ENCODE measurements at places on chromosomes 4 and X.

DNA sequence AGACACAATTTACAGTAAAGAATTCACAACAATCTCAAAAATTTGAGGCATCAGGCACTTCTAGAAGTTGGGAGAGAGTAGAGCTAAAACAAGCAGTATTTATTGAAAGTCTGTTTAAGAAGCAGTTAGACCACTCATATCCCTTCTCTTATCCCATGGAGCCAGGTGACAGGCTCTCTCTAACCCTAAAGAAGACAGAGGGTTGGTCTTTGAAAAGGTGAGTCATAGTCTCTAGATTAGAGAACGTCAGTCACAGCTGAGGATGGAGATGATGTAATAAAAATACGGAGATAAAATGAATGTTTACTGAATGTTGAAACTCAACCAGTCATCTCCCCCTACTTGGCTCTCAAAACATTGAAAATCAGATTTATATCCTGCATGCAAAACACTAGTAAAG, 223.8 kb downstream of the CHIC2 start:
- DNase-seq = no peak

- DNase-seq = no peak
Measured at GRCh38 chr4:185598846-185599552, 63.7 kb upstream of the PDLIM3 start.

DNA sequence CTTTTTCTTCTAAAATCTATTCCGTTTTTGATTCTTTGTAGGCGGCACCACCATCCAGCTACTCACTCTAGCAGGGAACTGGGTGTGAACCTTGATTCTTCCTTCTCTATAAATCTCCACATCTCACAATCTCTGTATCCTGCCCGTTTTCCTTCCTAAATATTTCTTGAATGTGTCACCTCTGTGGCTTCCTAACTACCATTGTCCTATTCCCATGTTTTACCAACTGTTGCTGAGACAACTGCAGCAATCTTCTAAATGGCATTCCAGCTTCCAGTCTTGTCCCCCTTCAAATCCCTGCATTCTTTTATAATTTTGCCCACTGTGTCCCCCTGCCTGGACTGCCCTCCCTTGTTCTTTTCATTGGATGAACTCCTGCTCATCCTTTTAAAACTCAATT, 641.3 kb downstream of the RPA4 start:
- DNase-seq = no peak

DNA sequence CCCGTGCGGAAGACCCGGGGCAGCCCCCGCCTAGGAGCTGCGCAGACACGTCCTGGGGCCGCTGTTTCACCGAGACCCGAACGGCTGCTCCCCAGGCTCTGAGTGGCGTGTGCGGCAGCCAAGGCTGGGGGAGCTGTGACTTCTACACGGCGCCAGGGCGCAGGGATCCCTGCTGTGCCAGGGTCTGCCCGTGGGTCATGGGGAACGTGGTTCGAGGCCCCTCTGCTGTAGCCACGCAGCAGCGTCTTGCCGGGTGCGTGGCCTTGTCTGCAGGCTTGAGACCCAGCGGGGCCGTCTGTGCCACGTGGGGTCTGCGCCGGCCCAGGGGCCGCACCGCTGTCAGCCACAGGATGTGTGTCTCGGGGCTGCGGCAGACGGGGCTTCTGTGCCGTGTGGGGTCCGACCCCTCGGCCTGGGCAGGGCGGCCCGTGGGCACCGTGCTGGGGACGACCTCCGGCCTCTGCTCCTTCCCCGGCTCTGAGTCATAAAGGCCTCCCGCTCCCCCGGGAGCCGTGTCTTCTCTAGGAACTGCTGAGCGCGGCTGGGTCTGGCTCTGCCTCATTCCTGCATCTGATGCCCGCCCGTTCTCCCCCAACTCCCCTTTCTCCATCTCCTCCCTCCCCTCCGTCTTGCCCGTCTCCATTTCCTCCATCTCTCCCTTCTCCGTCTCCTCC, 12.7 kb upstream of the GTPBP6 start:
- DNase-seq = no peak

GRCh38 chr4:2867758-2868491, 24.3 kb downstream of the ADD1 start:
- no peak for DNase-seq

GRCh38 chr4:8194306-8195242, 4.5 kb upstream of the SH3TC1 start:
- no peak for DNase-seq

DNA sequence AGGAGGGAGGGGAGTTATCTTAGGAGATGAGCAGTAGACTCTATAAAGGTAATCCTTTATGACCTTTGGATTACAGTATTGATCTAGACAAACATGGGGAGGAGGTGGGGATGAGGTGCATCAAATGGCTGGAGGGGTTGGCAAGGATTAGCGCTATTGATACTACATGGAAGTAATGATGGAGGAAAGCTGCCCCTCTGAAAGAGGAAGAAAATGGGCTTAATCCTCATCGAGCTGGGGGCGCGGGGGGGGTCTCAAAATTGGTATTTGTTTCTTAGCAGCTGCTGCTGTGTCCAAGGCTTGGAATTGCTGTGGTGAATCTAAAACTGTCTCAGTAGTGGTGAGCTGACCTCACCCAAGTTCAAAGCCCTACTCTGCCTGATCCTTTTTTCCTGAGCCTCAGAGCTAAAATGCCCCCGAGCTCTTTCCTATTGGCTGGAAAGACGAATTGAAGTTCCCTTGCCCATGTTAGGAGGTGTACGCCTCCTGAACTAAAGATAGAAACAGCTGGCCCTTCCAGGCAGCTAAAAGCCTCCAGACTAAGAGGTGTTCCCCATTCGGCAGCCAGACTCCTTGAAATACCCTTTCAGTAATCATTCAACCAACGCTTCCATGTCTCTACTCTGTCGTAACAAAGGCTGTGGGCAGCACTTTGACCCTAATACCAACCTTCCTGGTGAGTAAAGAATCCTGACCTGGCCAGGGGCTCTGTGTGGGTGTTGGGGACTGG, at the start of gene ITGB1BP2:
Gene ITGB1BP2 (plus strand): TSS at position 556 of the 730 bp plus-strand sequence. CDS start 57 bp downstream, at position 613.
- DNase-seq = no peak

- DNase-seq = no peak
Measured at GRCh38 chr4:2292646-2293108, 30.8 kb upstream of the MXD4 start.

GRCh38 chr4:183840311-183840710, 64.8 kb upstream of the STOX2 start:
- peak; percentile 46 for DNase-seq

- no peak for DNase-seq
Measured at GRCh38 chrX:30577362-30577991, at the start of gene TASL. TSS of gene TASL (minus strand) at chrX:30577766. CDS start at chrX:30560355, 17,411 bp downstream.

- DNase-seq = no peak
Measured at GRCh38 chrX:1394731-1395501, 3.0 kb upstream of the SLC25A6 start.

GRCh38 chr4:148649652-148650331, 207.6 kb upstream of the NR3C2 start:
- no peak for DNase-seq

DNA sequence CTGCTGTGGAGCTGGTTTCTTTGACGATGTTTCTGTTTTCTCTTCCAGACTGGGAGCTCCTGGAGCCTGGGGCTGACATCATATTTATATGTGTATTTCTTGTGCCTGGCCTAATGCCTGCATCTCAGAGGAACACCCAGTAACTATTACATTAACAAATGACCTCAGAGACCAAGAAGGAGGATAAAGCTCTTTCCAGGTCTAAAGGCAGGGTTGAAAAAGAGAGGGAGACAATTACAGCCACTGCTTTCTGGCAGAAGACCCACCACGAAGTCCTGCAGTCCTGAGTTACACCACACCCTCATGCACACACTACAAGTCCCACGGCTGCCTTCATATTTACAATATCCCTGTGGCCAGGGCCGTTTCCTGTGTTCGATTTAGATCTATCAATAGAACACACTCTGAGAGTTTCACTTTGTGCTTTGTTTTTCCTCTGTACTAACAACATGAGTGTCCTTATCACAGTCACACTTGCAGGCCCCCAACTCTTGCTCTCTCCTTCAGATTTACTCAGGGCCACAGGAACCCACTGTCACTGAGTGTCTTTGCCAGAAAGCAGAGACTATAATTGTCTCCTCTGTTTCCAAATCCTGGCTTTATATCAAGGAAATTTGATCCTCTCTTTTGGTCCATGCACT, 535.5 kb downstream of the MID1IP1 start:
- DNase-seq = no peak

- DNase-seq = no peak
Measured at GRCh38 chrX:69027181-69028005, 137.9 kb downstream of the PJA1 start.

GRCh38 chr4:65845199-65845773, 175.0 kb upstream of the EPHA5 start:
- no peak for DNase-seq

DNA sequence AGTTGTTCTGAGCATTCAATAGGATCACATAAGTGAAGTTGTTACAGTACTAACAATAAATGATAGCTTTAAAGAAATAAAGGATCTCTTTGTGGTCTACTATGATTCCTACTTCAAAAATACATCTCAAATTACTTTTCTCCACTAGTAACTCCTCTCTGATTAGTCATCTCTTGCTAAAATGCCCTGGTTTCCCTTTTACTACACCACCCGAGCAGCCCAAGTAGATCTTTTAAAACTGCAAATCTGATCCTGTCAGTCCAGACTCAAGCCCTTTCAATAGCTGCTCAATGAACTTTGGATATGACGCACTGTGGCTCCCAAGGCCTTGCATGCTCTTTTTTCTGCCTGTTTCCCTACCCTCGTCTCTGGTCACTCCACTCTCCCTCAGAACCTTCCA, 97.5 kb downstream of the MAOA start:
- no peak for DNase-seq

GRCh38 chr4:169152899-169153298, 117.9 kb downstream of the SH3RF1 start:
- no peak for DNase-seq

DNA sequence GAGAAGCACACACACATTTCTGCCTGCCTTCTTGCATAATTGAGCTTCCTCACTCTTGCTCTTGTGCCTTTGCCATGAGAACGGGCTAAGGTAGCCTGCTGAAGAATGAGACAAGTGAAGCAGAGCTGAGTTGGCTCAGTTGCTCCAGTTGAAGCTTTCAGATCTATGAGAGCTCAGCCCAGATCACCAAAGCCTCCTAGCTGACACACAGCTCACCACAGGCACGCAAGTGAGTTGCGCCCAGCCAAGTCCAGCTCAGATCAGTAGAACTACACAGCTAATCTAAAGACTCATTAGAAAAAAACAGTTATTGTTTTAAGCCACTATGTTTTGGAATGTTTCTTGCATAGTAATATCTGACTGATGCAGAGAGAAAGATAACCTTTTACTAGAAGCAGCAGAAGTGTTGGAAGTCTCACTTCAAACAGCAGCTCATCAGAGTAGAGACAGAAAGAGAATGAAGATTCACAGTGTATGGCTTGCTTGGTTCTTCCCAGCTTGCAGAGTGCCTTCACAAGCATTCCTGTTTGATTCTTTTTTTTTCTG, 362.4 kb downstream of the MID1IP1 start:
- no peak for DNase-seq

DNA sequence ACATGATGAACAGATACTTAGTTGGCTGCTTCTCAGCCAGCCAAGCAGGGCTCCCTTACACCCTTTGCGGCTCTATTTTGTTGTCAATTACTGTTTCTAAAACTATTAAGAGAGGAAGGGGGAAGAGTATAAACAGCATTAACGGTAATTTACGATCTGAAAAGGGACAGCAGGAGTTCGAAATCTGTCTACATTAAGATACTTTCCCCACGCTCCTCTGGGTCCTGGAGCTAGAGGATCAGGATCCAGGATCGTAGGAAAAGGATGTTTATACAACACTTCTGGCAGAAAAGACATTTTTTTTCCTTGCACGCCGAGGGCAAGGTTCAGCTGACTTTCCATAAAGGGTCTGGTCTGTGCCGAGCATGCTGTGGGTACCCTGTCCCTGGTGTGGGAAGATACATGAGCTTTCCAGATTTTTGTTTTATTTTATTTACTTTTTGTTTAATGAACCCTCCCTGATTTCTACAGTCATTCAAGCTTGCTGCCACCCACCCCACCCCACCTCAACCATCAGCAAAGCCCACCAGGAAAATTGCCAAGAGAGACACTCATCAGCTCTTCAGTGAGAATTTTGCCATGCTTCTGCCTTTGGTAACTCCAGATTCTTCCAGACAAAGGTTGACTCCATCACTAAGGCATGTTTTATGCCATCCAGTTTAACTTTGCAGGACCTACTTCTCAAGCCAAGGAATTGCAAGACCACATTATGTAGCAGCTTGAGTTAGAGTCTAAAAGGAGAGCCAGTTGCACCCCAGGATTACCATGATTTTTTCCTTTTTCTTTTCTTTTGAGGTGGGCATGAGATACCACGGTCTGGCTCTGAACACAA, 188.1 kb downstream of the QDPR start:
- no peak for DNase-seq

DNA sequence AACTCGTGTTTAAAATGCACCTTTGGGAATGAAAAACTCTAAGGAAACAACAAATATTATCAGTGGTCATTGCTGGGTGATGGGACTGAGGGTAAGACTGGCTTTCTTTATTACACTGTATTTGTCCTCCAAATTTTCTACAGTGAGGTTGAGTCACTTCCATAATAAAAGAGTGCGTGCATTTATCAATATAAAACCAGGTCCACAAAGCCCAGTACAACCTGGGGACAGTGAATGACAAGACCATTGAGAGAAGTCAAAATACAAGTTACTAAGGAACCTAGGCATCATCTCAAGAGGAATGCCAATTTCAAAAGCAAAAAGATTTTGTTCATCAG, 76.4 kb downstream of the MAGED4 start:
- no peak for DNase-seq

DNA sequence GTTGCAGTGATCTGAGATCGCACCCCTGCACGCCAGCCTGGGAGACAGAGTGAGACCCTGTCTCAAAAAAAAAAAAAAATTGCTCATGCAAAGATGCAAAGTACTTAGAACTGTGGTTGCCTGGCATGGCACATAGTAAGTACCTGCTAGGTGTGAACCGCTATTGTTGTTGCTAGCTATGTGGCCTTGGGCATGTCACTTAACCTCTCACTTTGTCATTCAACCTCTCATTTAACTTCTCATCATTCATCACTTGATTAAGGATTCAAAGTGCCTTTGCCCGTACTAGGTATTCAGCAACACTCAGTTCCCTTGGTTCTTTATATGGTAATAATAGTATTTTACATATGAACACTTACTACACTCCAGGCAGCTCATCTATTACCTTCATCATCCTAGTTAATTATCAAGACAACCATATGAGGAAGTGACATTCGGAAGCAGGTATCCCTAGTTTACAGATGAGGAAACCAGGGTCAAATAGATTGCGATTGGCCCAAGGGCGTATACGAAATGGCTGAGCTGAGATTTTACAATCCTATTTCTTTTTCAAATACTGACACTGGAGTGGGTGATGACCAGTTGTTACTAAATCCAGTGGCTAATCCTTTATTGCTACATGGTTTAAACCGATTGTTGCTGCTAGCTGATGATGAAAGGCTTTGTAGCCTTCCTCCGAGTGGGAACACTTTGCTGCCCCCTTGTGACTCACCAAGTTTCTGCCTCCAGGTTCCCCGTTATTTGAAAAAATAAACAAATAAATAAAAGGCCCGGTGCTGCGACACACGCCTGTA, 28.8 kb upstream of the SOWAHD start:
- DNase-seq = peak; percentile 19

Data from stimulated activated CD8-positive, alpha-beta memory T cell treated with anti-CD3 and anti-CD28 coated beads, Interleukin-7, amount 100 ng/mL, for 24 hours (primary cell).